ENCODE measurements at places on chromosomes 3 and 15.

- no peak for DNase-seq
Observed at GRCh38 chr3:149055575-149055974, 30.8 kb downstream of the HLTF start.

- no peak for DNase-seq
Observed at GRCh38 chr3:183817639-183818038, 7.7 kb downstream of the MAP6D1 start.

- DNase-seq: no peak
Observed at GRCh38 chr3:11021611-11022011, 29.1 kb downstream of the SLC6A1 start.

- peak; percentile 87 for DNase-seq
Observed at GRCh38 chr3:186930143-186930640, at the start of gene ST6GAL1. Gene ST6GAL1 (plus strand): TSS chr3:186930526. CDS start chr3:187042704, 112,178 bp downstream.

- no peak for DNase-seq
Observed at GRCh38 chr3:149845570-149846244, 32.7 kb downstream of the RNF13 start.

- no peak for DNase-seq
Observed at GRCh38 chr15:85531083-85531482, 150.7 kb downstream of the AKAP13 start.

GRCh38 chr15:36688310-36689011 lies 109.0 kb downstream of the CDIN1 start:
- no peak for DNase-seq

DNA sequence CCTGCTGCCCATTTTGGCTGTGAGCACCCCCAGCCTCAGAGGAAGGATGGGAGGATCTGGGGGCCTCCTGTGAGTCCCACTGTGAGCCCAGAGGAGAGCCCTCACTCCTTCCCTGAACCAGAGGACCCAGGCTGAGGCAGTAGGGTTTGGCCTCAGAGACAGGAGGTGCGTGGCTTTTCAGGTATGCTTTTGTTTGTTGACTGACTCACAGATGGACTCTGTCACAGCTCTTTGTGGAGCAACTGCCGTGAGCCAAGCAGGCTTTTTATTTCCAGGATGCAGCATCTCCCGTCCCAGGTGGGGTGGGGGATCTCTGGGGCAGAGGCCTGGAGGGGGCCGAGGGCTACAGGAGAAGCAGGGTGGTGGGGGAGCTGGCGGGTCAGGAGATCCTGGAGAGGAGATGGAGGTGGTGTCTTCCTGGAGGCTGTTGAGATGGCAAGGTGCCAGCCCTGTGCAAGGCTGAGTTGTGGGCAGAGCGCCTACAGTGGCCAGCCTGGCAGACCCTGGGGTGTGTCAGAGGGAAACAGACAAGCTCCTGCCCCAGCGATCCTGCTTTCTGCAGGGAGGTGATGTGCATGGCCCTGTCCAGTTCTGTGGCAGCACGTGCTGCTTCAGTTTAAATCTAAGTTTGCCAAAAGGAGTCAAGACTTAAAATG lies 24.0 kb downstream of the PLXNA1 start:
- no peak for DNase-seq

GRCh38 chr3:190301591-190301990 lies 20.7 kb downstream of the CLDN1 start:
- no peak for DNase-seq

DNA sequence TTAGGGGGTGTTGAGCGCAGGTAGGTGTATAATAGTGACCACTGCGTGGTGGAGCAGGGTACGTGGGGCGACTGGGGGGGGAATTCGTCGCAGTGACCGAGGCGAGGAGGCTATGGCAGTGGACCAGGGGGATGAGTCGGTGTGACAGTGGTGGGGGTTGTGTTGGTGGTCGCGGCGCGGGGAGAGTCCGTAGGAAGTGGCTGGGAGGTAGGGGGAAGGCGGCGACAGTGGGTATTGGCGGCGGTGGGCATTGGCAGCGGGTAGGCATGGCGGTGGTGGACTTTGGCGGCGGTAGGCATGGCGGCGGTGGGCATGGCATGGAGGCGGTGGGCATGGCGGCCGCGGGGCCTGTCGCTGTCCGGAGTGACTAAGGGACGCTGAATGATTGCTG lies 739 bp downstream of the SNRPN start:
- DNase-seq: peak; percentile 64

DNA sequence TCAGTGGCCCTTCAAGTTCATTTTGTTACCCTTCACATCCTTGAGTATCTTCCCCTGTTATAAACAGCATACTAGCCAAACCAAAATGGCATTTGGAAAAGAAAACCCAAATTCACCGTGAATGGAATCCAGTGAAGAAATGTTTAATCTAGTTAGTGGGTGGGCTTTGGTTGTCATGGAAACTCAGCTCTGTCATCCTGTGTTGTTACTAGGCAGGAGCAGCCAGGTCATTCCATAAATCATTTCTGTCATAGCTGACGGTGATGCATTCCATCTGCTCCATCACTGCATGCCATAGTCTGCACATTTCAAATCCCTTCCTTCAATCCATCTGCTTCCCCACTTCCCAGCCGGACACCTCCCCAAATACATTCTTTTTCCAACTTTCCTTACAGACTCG lies 140.4 kb upstream of the CGNL1 start:
- no peak for DNase-seq

DNA sequence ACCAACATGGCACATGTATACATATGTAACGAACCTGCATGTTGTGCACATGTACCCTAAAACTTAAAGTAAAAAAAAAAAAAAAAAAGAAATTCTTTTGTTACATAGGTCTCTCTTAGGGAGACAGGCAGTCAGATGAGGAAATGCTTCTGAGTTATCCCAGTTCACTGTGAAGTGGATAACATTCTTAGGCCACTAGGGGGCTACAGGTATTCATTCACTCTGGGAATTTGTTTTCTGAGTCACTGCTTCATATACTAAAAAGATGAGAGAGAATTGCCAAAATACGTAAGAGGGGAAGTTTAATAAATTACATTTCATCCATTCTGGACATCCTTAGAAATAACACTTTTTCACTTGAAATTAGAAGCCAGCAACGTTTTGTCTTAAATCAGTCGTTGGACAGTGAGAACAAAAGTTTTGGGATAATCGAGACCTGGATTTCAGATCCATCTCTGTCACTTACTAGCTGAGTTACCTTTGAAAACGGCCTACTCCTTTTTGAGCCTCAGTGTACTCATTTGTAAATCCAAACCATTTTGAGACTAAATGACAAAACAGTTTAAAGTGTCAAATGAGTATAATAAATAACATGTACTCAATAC lies 738.4 kb upstream of the ALCAM start:
- no peak for DNase-seq

DNA sequence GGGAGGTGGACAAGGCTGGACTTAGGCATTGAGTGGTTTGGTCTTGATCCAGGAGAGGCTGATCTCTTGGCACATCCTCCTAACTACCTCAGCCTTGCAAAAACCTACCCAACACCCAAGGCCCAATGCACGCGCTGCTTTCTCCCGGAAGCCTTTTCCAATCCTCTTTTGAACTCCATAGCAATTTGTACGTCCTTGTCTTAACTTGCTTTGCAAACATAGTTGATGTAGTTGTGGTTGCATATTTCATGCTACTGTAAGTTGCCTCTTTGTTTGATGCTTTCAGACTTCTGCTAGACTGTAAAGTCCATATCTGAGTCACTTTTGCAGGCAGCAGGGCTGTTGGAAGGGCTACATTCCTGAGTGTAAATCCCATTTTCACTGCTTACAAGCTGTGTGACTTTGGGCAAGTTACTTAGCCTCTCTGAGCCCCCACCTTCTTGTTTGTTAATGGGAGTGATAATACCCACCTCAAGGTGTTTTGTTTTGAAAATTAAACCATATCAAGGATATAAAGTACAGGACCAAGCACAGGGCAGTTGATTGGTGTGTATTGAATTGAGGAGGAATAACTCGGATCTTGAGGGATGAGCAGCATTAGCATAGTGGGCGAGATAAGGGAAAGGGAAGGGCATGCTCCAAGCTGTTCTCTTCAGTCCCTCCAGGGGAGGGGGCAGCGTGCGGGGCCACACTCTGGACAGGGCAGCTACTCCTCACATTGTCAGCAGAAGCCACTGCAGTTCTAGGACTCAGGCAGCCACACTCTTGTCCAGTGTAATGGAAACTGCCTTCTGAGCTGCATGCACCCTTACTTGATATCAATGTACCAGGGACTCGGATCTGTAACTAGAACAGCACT lies 28.8 kb downstream of the SIAH2 start:
- no peak for DNase-seq

DNA sequence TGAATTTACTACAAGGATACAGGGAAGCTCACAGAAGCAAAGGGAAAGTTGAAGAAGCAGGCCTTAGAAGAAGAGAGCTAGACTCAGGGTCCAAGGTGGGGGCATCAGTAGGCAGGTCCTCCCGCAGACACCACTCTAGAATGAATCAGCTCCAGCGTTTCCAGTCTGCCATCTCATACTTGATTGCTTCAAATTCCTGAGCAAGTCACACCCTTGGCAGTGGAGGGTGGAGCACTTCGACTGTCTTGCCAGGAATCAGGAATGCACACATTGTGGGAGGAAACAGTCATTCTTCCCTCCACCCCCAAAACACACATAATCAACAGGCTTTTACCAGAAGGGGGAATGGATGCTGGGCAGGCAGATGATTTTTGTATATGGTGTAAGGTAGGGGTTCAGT lies 78.5 kb downstream of the CHCHD6 start:
- no peak for DNase-seq

- no peak for DNase-seq
Observed at GRCh38 chr3:90253131-90253530, 1145.7 kb downstream of the EPHA3 start.

GRCh38 chr3:171333784-171334464 lies 126.3 kb downstream of the TNIK start:
- DNase-seq: peak; percentile 57

DNA sequence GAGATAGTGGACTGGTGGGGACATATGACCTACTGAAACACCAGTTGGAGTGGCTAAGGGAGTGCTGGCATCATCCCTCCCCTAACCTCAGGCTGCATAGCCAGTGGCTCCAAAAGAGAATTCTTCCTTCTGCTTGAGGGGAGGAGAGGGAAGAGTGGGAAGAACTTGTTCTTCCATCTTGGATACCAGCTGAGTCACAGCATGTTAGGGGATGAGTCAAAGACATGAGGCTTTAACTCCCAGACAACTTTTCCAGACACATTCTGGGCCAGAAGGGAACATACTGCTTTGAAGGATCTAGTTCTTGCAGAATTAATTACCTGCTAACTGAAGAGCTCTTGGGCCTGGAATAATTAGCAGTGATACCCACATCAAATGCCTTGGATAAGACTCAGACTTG lies 36.8 kb upstream of the PEX5L start:
- no peak for DNase-seq

DNA sequence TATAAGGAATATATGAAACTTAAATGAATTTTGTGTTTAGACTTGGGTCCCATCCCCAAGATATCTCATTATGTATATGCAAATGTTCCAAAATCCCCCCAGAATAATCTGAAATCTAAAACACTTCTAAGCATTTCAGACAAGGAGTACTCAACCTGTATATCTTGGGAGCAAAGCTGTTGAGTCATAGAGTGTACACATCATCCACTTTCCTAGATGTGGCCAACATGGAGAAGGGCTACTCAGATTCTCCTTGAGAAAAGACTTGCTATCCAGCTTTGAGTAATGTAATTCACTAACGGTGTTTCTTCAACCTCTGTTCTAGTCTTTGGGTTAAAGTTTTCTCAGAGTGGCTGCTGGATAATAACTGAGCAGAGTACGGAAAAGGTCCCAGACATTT lies 215.5 kb upstream of the POU1F1 start:
- DNase-seq: no peak

DNA sequence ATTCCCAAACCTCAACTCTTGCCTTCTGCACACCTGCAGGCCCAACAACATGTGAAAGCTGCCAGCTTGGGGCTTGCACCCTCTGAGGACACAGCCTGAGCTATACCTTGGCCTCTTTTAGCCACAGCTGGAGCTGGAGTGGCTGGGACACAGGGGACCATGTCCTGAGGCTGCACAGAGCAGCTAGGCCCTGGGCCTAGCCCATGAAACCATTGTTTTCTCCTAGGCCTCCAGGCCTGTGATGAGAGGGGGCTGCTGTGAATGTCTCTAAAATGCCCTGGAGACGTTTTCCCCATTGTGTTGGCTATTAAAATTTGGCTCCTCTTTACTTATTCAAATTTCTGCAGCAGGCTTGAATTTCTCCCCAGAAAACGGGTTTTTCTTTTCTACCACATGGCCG lies 7.2 kb downstream of the ZKSCAN7 start:
- no peak for DNase-seq

DNA sequence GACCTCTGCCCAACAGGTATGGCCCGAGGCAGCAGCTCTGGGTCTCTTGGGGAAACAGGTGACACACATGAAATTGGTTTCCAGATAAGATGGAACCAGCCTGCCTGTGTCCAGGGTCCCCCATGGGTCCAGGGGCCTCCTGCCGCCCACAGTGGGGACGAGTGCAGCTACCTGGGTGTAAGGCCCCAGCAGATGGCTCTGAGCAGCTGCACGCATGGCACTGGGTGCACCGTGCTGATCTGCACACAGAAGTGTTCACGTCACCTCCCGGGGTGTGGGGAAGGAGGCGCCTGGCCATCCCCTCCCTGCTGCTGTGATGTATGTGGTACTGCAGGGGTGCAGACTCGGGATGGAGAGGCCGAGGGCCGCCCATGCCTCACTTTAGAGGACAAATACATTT lies 63.6 kb downstream of the NIPA2 start:
- DNase-seq: no peak

- DNase-seq: no peak
Observed at GRCh38 chr3:52026041-52026440, 30.3 kb downstream of the DUSP7 start.

DNA sequence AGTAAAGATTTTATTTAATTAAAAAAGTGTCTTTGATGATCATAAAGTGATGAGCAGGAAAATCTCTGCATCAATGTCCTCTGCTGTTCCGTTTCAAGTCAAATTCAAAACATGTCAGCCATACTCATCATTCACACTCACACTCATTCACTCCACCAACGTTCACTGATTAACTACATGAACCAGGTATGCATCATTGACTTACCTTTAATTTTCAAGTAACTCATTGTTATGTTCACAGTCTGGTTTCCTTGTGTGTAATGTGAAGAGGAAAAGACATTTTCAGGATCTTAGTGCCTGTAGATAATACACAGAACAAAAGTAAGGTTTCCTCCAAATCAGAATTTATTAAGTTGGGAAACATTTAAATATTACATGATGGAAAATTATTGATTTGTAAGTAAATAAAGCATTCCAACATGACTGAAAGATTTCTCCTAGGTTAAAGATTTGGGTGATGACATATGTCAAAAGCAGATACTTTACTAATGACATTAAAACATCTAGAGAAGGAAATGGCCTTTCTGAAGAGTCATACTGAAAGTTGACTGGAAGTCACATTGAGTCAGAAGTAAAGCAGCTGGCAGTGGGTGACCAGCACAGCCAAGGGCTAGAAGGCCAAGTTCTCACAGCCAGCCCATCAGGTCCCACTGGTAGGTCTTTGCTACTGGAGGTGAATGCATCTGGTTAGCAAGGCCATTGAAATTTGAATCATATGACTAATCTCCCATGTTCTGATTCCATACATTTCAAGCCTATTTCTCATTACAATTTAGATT lies 251.9 kb downstream of the CDIN1 start:
- DNase-seq: no peak

GRCh38 chr15:29787767-29788166 lies 34.5 kb downstream of the TJP1 start:
- DNase-seq: no peak

- DNase-seq: no peak
Observed at GRCh38 chr3:111547631-111548030, 5.6 kb downstream of the CD96 start.

Data from upper lobe of right lung (tissue), 1 donor.